ENCODE measurements at places on chromosomes 1 and 21.

DNA sequence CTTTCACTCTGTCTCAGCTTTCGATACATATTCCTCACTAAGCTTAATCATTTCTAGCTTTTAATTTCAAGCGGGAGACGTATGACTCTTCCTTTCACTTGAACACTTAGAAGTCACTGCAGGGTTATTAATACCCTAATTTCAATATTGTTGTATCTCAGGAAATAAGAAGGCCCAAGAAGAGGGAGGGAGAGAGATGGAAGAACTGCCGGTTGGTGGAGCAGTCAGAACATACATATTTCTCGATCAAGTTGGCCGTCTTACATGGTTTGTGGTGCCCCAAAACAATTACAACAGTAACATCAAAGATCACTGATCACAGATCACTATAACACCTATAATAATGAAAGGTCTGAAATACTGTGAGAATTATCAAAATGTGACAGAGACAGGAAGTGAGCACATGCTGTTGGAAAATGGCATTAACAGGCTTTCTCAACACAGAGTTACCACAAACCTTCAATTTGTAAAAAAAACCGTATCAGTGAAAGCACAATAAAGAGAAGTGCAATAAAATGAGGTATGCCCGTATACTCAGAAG lies 145.4 kb upstream of the HP1BP3 start:
- DNase-seq: no peak

DNA sequence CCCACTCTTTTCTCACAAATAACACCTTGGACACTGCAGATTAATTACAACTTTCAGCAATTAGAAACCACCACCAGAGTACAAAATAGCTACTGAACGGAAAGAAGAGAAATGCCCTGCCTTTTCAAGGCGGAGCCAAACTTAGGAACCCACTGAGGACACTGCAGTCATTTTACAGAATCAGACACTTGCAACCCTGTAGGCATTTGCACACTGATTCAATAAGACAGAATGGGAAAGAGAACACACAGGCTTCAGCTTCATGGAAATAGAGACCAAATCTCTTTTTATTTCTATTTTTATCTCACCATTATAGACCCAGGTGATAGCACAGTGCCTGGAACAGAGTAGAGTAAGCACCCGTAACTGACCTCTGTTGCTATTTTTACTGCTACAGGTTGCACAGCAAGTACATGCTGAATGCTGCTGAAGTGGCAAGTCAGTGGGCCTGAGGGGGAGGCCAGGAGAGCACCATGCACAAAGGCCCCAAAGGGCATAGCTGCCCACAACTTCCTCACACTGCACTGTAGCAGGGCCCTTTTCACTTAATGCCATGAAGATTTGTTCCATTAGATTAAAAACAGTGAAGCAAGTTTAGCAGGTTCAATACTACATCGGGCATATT lies 50.7 kb upstream of the EDARADD start:
- no peak for DNase-seq

GRCh38 chr1:55503663-55504305 lies 288.6 kb upstream of the USP24 start:
- DNase-seq: no peak

DNA sequence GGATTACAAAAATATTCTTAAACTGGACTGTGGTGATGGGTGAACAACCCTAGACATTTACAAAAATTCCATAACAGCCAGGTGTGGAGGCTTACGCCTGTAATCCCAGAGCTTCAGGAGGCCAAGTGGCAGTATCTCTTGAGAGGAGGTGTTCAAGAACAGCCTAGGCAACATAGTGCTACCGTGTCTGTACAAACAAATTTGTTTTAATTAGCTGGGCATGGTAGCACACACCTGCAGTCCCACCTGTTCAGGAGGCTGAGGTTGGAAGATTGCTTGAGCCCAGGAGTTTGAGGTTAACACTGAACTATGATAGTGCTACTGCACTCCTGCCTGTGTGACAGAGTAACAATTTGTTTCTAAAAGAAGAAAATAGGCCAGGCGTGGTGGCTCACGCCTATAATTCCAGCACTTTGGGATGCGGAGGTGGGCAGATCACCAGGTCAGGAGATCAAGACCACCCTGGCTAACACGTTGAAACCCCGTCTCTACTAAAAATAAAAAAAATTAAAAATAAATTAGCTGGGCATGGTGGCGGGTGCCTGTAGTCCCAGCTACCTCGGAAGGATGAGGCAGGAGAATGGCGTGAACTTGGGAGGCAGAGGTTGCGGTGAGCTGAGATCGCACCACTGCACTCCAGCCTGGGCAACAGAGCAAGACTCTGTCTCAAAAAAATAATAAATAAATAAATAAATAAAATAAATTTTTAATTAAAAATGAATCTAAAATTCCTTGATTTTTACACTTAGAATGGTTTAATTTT lies 37.1 kb downstream of the ARID4B start:
- no peak for DNase-seq

DNA sequence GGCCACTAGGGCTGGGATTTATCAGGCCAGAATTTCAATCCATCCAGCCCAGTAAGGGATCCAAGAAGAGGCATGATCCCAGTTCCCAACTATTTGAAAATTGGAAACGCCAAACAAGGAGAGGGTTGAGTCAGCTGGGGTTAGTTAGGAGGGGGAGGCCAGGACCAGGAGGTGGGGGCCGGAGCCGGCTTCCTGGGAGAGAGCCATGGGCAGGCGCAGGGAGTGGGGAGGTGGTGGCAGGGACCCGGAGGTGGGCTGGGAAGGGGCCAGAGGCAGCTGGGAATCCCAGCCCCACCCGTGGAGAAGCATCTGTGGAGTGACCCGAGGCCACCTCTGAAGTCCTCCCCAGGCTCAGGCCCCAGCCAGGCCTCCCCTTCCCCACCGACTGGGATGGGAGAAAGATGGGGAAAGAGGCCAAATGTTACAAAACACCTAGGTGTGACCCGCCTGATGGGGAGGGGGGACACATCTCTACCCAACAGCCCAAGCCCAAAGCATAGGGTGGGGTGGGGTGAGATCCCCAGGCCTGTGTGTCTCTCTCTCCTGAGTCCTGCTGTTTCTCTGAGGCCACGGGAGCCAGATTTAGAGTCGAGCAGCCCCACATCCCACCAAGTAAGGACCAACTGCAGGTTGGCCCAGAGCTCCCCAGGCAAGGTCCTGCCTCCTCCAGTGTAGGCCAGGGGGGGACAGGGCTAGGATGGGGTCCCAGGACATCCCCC lies 10.1 kb downstream of the HSPG2 start:
- peak; percentile 92 for DNase-seq

GRCh38 chr1:46393510-46393909 lies 607 bp upstream of the FAAH start:
- DNase-seq: no peak

- DNase-seq: no peak
These were observed 12.6 kb downstream of the NPL start for GRCh38 chr1:182802006-182802803.

DNA sequence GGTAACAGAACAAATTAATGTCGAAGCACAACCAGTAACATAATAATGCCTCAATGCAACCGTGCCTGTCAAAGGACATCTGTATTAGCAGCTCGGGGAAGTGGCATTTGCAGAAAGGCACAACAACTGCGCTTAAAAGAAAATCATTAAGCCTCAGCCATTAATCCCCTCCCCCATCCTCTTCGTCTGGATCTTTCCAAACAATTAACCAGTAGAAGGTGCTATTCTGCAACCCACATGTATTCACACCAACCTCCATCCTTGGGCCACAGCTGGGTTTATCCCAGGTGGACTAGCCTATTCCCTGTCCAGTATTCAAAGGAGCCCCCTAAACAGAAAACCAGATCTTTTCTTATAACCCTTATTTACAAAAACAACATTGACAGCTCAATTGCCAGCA lies 2.6 kb downstream of the RERE start:
- DNase-seq: no peak

DNA sequence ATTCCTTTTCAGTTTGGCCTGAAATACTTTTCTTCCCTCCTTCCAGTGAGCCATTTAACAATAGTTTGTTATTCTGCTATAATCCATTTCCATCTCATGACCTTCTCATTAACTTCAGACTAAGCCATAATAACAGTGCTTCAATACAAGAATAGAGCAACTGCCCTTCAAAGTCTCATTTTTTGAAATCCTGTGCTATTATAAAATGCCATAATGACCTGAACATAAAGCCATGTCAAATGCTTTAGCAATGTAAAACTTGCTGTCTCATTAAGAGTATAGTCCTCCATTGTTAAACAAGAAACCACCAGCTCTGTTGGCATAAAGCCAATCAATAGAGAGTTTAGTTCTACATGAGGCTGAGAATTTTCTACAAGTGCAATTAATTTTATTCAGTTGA lies 9.6 kb upstream of the PIGK start:
- no peak for DNase-seq

GRCh38 chr1:157596384-157596783 lies 1.5 kb downstream of the FCRL4 start:
- DNase-seq: no peak

GRCh38 chr1:86822459-86822858 lies 91.5 kb downstream of the SELENOF start:
- DNase-seq: no peak

DNA sequence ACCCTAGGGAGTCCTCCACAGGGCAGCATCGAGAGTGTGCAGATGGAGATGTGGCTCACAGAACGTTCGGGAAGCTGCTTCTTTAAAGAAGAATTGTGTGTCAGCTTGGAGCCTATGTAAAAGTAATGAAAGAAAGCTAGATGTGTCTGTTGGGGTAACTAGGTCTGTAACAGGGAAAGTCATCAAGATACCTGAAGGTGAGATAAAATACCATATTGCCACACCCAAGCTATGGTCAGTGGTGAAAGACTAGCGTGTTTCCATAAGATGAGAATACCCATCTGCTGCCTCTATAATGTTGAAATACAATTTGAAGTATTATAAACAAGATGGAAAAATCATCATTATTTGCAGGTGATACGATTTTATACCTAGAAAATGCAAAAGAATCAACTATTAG lies 17.5 kb downstream of the RCAN1 start:
- no peak for DNase-seq

- DNase-seq: no peak
These were observed at the start of gene PIGR for GRCh38 chr1:206946261-206946660. Gene PIGR, minus strand, starts transcription at chr1:206946466. Its CDS starts 5,935 bp downstream, at chr1:206940531.

- DNase-seq: no peak
These were observed 153.1 kb upstream of the CXADR start for GRCh38 chr21:17359781-17360180.

- DNase-seq: no peak
These were observed 57.2 kb downstream of the CDK18 start for GRCh38 chr1:205561501-205562203.

GRCh38 chr1:201568859-201569294 lies 29.9 kb downstream of the NAV1 start:
- no peak for DNase-seq

GRCh38 chr1:212162635-212163034 lies 122.6 kb upstream of the PPP2R5A start:
- peak; percentile 36 for DNase-seq

DNA sequence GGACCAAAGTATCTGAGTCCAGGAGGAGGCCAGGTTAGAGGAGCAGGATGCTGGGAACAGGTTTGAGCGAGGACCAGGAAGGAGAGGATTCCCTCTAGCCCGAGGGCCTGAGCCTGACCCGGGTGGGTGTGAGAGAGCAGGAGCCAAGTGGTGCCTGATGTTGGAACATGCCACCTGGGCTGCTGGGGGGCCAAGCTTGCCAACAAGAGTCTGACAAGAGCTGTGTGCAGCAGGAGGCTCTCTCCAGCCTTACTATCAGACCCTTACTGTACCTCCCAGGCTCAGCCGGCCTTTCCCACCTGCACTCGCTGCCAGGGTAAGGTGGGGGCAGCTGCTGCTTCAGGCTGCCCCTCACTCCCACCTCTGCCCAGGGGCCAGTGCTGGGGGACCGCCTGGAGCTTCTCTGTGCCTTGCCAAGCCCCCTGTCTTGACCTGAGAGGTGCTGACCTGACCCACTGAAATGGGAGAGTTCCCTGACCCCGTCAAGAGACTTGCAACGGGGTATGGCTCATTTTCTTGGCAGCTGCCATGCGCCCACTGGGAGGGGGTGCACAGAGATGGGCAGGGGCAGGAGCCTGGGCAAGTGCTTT lies 159.6 kb upstream of the VAMP3 start:
- DNase-seq: no peak

DNA sequence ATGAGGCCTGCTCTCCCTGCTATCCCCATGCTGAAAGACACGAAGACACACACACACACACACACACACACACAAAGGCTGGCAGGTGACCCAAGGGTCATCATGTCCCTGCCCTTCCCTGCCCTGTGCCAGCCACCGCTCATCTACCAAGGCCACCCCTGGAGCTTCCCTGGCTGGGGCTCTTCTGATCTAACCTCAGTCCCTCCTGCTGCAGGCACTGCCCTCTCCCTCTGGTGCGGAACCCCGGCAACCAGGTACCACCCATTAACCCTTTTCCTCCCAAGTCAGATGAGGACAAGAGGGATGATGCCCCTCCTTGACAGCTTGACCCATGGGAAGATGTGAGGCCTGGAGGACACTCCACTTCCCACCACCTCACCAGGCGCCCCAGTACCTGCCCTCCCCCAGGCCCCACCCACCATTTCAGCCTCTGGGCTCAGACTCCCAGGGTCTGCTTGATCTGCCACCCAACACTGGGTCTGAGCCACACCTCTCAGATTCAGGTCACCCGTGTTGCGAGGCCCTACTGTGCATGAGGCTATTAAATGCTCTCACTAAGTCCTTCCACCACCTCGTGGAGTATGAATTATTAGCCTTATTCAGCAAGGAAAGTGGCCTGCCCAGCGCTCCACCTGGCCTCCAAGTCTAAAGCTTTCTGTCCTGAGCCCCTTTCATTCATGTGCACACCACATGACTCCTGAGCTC lies 2.5 kb downstream of the SDC3 start:
- DNase-seq: no peak

GRCh38 chr1:29800120-29800519 lies 563.8 kb downstream of the PTPRU start:
- DNase-seq: no peak

GRCh38 chr1:114164840-114165543 lies 11.3 kb upstream of the SYT6 start:
- DNase-seq: no peak

- peak; percentile 27 for DNase-seq
These were observed 663 bp downstream of the CAMTA1 start for GRCh38 chr1:6785728-6786505.

- DNase-seq: no peak
These were observed 93.0 kb downstream of the NUF2 start for GRCh38 chr1:163414778-163415177.
